Right ventricle myocardium inferior (tissue), 1 donor: ENCODE measurements at places on chromosomes 4 and X. TPM values are rescaled to one million over a fixed set of nuclear protein-coding genes. Genes with fewer than 3 reads are reported as not detected.

DNA sequence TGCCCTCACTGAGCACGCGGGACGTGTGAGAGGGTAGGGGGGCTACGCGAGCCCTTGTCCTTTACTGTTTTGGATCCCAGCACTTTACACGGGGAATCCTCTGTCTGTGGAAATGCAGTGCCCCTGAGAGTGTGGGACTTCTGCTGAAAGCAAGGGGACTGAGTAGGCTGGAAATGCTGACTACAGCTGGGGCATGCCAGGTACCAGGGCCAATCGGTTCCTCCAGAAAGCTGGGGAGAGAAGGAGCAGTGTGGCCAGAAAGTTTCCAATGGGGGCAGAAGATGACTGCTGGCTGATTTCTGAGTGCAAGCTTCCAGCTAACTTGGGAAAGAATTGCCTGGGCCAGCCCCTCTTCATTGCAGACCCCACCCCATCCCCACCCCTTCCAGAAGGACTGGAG is 1.5 kb downstream of the NHSL2 start:
- DNase-seq: no peak

DNA sequence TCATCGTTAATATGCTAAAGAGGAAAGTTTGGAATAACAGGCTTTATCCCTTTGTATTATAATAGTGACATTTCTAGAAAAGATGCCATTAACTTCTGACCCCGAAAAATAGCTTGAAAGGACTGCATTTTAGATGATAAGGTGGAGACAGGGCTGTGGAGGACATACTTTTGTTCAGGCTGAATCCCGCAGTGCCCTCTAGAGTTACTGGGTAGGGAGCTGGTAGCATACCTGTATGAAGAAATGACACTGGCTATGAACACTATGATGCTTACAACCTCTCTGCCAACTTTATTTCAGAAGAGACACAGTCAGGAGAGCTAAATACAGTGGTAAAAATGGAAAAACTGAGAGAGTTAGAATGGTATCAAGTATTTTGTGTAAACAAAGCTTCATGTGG is 8.1 kb downstream of the IL1RAPL1 start:
- no peak for DNase-seq

DNA sequence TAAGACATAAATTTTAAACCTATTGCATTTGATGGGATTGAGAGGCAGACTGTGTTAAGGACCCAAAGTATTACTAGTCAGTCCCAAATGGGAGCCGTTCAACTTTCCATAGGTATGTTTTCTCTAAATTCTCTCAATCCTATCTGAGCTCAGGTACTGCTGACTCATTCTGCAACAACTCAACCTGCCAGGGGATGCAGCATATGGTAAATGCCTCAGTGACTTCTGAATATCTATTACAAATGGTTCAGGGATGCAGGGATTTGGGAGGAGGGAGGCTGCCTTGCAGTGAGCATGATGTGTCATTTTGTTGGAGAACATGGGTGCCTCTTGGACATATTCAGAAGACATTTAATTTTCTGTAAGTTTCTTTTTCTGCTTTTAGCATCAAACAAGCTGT is 97.3 kb downstream of the HDAC8 start:
- no peak for DNase-seq

DNA sequence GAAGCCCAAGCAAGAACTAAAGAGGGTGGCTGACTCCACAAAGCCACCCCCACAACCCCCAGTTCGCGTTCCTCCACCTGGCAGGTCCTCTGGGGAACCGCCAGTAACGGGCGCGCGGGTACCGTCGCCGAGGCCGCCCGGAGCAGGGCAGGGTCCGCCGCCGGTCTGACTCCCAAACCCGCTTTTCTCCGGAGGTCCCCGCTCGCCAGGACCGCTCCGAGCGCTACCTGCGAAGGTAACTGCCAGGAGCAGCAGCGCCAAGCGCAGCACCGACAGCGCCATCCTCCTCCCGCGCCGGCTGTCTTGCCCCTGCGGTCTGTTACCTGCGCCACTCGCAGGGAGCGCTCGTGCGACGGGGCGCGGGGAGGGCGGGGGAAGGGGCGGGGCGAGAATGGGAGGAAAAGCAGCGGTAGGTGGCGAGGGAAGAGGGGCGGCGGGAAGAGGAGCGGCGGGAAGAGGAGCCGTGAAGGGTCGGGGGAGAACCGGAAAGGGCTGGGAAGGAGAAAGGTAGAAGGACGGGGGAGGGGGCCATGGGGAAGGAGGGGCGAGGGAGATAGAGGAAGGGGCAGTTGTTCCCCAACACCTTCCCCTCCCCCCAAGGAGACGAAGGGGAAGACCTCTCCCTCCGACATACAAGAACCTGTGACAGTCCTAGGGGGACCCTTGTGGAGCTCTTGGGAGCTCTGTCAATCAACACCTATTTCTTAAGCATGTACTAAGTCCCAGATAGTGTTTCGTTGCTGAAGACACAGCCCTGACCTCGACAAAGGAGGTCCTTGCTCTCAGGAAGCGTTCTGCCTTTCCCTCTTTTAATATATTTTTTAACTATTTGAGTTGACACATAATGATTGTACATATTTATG is at the start of gene SPINK2:
SPINK2 (minus strand) TSS at position 321 of the 863 bp plus-strand sequence; CDS start at position 282, 39 bp downstream.
- no peak for DNase-seq

GRCh38 chrX:133633162-133633561 is 217.9 kb upstream of the GPC4 start:
- no peak for DNase-seq

- no peak for DNase-seq
These were observed 825 bp upstream of the RASGEF1B start for GRCh38 chr4:81472281-81473182.

- no peak for DNase-seq
These were observed 101.6 kb downstream of the KLHL8 start for GRCh38 chr4:87118826-87119225.

GRCh38 chr4:26780539-26780938 is 80.1 kb upstream of the STIM2 start:
- DNase-seq: no peak

GRCh38 chrX:134821370-134821769 is 163.1 kb upstream of the PLAC1 start:
- no peak for DNase-seq

- no peak for DNase-seq
These were observed 397.9 kb downstream of the PPP3CA start for GRCh38 chr4:100949350-100949935.

DNA sequence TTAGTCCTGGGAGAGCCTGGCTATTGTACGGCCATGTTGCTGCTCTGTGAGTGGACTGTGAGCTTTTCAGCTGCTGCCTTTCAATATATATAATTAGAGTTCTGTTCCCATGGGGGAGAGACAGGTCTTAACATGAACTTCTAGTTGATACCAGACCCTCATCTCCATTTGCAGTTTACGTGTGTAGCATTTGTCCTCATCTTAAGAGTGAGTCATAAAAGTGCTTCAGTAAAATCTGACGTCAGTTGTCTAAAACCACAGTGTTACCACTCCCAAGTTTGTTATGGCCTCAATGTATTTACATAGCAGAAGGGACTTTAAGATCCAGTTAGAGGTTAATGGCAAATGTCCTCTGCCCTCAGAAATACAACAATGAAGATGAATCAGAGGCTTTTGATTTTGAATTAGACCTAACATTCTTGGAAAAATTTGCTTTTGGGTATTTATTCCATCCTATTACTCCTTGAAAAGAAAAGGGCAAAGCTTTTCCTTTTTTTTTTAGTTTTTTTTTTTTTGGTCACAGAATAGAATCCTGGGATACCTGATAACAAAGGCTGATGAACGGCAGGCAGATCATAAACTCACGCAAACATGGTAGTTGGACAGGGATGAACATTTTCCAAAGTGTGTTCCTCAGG is 38.6 kb downstream of the PHOX2B start:
- DNase-seq: no peak

DNA sequence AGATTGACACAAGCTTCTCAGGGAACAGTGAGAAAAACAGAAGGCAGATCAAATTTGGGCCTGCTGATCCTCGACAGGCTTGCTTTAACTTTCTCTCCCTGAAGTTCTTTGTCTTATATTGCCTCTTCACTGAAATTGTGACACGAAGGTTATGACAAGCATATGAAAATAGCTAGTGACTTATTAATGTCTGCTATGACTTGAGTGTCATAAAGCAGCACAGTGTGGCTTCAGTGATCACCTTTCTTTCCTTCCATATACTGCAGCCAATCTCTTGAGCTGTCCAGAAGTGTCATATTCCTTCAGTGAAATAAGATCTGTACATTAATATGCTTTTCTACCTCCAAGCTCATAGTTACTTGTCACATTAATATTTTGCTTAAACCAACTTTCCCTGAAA is 870.2 kb downstream of the C4orf33 start:
- DNase-seq: no peak

DNA sequence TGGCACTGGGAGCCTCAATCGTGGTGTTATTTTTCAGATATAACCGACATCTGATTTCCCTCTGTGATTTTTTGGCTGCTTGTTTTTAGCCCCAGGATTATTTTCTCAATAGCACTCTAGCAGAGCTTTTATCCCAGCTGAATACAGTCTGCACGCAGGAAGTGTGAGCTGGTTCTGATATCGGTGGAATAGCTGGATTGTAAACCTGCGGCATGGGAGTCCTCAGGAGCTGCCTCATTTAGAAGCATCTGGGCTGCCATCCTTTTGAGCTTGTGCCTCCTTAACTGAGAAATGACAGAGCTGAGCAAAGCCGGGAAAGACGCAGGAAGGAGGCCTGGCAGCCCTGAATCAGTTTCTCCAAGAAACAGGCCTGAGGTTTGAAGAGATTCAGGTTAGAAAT is 28.4 kb upstream of the GRPEL1 start:
- no peak for DNase-seq

DNA sequence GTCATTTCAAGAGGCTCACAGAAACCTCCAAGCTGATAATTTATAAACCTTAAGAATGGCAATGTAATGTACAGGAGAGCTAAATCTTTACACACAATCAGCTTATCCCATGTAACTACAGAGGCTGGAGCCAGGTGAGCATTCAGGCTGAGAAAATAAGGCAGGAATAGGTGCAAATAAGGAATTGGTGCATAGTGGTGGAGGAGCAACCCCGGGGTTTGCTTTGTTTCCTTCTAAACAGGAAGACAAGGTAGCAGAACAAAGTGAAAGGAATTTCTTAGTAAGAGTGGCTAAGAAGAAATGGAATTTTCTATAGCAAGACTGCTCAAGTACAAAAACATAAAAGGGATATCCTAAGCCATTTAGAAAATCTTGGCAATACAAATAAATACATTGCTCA is 82.4 kb downstream of the NR3C2 start:
- no peak for DNase-seq

DNA sequence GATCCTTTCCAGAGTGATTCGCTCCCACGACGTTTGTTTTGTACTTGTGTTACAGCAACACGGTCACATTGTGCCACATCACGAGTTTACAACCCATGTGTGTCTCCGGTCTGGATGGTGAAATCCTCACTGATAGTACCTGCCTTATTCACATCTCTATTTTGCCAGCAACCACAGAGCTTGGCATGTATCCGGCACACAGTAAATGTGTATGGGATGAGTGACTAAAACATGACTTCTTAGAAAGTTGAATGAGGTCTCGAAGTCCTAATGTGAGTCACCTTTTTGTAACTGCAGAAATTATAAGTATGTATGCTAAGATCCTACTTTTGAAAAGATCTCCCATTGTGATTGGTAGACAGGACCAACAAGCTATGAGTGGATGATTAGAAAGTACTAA is 7.5 kb downstream of the STOX2 start:
- DNase-seq: no peak

- no peak for DNase-seq
These were observed 44.9 kb downstream of the SPATA18 start for GRCh38 chr4:52096048-52096447.

DNA sequence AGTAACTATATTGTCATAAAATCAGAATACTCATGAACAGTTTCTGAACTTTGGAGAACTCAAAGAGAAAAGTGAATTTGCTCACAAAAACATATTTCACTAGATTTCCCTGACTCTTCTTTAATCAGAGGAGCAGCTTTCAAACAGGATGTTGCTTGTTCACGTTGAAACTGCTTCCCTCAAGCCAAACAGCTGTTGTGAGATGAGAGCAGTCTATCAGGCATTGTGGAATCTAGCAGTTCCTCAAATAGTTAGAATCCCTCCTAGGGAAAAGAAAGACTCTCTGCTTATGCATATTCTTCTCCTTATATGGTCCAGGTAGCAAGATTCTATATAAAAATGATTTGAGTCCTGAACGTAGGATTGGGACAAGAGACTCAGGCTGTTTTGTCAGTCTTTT is 1012.1 kb downstream of the FAM133A start:
- DNase-seq: no peak

GRCh38 chrX:2710041-2710840 is 19.1 kb downstream of the CD99 start:
- no peak for DNase-seq

DNA sequence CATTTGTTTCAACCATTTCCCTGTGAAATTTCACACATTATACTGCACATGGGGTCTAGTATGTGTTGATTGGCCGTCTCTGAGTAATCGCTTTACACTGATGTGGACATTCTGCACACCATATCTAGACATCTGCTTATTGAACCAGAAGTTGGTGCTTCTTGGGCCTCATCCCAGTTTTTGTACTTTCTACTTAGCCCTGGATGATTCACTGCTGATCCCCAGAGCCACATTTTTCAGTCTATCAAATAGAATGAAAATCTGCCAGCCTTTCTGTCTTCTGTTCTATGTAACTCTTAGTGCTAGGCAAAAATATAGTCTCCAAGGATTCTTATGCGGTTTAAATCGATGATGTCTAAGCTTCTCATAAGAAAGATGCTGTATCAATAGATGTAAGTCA is 40.5 kb upstream of the RELL1 start:
- DNase-seq: no peak

DNA sequence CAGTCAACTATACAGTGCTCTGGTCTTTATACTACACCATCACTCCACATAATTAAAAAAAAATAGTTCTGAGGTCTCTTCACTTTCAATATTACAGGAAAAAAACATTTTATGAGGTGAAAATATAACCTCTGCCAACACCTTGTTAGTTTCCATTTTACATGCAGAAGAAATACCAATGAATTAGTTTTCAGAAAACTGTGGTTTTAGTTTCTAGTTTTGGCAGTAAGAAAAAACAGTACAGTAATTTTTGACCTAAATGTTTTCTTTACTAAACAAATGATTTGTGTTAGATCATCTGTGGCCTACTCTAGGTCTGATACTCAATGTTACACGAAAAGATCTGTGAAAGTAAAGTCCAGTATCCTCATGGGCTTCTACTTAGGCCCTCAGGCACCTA is 10.0 kb downstream of the SULT1E1 start:
- DNase-seq: no peak

- no peak for DNase-seq
These were observed 8.5 kb downstream of the RBM47 start for GRCh38 chr4:40621229-40621591.

Gene ASMT
- not detected for total RNA-seq

Gene VAMP7
- total RNA-seq: 21.0 TPM

Gene FAM241A
- 8.8 TPM for total RNA-seq

Gene CLGN
- 76.3 TPM for total RNA-seq

Gene UVSSA
- total RNA-seq: 6.5 TPM

Gene VCX3B
- not detected for total RNA-seq

Gene KCNE5
- total RNA-seq: 0.43 TPM

Gene GPR119
- total RNA-seq: not detected

Gene VSIG4
- total RNA-seq: 65.1 TPM

Gene ALG13
- 15.7 TPM for total RNA-seq

Gene SMARCA1
- 30.2 TPM for total RNA-seq

Gene RPA4
- 0.19 TPM for total RNA-seq

Gene CCDC158
- total RNA-seq: 0.16 TPM

Gene UBE2K
- 56.6 TPM for total RNA-seq
